ENCODE measurements at places on chromosomes 6 and 20.

GRCh38 chr6:29853245-29853644, 25.6 kb downstream of the HLA-G start:
- DNase-seq: no peak

- DNase-seq: no peak
These were observed 160.2 kb downstream of the GMPR start for GRCh38 chr6:16398587-16398986.

DNA sequence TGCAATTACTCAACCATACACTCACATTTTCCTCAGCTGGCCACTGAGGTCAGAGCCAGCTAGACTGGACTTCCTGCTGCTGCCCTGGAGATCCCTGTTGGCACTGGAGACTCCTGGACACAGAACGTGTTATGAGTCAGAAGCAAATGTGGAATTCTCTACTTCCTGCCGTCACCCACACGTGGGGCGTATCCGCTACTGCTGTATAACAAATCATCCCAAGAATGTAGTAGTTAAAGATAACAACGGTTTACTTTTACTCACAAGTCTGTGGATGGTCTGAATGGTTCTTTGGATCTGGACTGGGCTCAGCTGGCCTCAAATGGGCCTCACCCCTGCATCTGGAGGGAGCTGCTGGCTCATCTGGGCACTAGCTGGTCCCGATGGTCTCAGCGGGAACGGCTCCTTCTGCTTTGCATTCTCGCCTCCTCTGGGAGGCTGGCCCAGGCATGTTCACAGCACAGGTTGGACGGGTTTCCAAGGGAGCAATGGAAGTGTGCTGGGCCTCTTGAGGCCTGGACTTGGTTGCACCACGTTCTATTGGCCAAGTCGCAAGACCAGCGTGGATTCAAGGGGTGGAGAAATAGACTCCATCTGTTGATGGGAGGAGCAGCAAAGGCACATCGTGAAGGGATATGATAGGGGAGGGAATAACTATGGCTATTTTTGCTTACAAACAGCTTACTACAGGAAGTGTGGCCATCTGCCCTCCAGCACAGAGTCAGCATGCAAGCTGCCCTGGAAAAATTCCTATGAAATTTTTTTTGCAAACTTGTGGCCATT, 118.5 kb downstream of the SNX5 start:
- no peak for DNase-seq

DNA sequence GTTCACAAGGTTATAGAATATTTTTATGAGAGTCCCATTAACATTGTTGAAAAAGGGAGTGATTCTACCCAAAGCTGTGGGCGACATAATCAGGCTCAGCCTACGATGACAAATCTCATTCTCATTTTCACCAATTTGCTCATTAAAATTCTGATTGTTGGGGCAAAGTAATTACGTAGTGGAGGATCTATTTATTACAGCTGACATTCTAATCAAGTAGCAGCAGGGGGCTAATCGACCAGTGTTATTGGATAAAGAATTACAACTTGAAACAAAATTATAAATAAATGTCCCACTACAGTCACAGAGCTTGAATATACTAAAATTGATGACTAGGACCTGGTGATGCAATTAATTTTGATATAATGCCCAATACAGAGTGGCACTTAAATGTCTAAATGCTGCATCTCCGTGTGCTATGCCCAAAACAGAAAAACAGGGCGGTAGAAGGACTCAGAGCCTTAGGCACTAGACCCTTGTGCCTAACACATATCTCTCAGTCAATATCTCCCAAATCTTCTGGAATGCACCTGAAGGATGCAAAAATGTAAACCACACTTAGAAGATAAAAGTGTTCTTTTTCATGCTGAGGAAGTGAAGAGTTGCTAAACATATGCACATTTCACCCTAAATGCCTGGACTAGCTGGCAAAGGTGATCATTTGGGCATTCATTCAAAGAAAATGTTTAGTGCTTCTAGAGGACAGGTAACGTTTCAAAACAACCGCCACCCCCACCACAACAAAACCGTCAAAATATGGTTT, 88.3 kb downstream of the CD24 start:
- DNase-seq: peak; percentile 6

DNA sequence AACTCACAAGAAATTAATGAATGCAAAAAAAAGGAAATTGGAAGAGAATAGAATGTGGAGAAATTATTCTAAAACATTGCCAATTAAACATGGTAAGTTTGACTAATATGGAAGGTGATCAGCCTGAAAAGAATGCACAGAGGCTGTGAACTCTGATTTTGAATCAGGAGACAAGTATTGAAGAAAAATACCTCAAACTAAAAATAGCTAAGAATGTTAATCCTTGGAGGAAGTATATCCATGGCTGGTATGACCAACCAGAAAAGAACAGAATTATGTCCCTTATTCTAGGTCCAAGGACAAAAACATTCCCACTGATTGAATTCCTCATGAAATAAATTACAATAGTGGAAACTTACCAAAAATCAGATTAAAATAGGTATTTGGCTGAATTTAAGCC, 7.3 kb upstream of the RIMS1 start:
- no peak for DNase-seq
